ENCODE measurements at places on chromosomes 6 and 20.

DNA sequence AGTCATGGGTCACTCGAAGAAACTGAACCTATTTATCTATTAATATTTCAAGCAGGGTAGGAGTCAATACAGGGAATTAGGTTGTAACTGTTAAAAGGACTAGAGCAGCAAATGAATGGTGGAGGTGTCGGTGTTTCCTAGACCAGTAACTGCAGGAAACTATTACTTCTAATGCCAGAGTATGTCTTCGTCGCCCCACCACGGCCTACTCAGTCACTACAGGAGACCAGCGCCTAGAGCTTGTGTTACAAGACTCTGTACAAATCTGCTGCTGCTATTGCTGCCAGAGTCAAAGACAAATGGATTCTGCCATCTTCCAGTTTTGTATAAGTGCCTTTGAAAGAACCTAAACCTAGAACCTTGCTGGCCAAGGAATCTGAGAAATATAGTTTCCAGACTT is 343.9 kb downstream of the SOX4 start:
- DNase-seq: no peak

GRCh38 chr6:119830069-119830468 is 480.5 kb upstream of the MAN1A1 start:
- DNase-seq: no peak

- DNase-seq: no peak
Observed at GRCh38 chr6:9576521-9576920, 838.4 kb downstream of the TFAP2A start.

GRCh38 chr6:13488015-13488895 is 855 bp upstream of the GFOD1 start:
- peak; percentile 5 for DNase-seq

DNA sequence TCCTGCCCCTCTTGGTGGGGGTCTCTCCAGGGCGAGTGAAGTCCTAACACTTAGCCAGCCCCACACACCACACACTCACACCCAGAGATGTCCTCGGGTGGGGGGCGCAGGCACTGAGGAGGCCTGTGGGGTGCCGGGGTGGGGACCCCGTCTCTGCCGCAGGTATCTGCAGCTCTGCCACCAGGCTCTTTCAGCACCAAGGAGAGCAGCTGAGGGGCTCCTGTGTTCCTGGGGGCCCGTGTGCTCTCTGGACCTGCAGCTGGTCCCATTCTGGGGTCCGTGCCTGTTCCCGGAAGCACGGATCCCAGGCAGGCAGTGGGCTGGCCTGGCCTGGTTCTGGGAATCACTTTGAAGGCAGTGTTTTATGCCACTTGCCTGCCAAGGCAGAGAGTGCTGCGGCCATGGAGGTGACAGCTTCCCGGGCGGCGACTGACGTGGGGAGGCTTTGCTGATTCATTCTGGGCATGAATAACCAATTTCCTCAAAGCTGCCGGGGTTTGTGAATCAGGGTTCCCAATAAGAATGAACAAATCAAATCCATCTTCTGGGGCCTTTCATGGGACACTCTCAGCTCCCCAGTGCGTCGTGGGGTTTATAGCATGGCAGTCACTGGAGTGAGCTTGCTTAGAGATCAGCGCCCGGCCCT is 54.4 kb upstream of the SLCO4A1 start:
- DNase-seq: no peak

DNA sequence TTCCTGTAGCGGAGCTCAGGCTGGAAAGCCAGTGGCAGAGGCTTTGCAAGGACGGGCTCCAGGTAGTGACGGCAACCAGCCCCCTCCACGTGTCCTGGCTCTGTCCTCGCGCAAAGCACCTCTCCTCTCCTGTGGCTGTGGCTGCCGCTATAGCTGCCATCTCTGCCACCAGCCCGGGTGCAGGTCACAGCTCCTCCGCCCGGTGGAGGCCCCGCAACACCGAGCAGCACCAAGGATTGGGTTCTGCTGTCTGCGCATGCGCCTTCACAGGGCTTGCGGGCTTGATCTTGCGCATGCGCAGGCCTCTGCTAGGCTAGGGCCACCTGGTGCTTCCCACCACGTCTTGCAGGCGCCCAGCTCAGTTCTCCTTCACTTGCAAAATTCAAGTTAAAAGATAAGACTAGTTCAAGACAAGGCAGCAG is 625.4 kb downstream of the QKI start:
- peak; percentile 36 for DNase-seq
